ENCODE measurements at places on chromosomes 16 and 17.

DNA sequence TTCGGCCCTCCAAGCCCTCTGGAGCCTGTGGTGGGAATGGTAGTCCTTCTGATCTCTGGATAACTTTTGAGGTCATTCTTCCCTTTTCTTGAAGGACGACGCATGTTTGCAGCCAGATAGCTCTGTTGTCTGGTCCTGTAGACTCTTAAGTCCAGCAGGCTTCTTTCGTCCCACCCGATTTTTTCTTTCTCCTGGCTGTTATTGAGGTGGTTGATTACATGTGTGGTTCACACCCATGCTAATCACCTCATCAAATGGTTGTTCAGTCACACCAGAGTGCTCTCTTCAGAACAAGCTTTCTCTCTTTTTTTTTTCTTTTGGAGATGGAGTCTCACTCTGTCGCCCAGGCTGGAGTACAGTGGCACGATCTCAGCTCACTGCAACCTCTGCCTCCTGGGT is 30.6 kb downstream of the PIGL start:
- no peak for DNase-seq

GRCh38 chr17:71115669-71115972 is 946.3 kb downstream of the KCNJ2 start:
- no peak for DNase-seq

DNA sequence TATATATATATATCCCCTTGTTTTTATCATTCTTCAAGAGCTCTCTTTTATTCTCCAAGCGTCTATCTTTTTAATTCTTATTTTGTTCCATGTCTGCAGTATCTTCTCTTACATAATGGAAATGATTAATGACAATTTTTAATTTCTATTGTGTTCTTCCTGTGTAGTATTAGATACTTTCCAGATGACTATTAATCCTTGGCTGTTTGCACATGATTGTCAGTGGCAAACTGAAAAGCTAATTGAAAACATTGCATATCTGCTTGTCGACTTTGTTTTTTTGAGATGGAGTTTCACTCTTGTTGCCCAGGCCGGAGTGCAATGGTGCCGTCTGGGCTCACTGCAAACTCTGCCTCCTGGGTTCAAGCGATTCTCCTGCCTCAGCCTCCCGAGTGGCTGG is 124.7 kb downstream of the BCAS3 start:
- DNase-seq, result no peak

GRCh38 chr17:35467824-35468223 is 19.3 kb upstream of the SLFN13 start:
- no peak for DNase-seq

DNA sequence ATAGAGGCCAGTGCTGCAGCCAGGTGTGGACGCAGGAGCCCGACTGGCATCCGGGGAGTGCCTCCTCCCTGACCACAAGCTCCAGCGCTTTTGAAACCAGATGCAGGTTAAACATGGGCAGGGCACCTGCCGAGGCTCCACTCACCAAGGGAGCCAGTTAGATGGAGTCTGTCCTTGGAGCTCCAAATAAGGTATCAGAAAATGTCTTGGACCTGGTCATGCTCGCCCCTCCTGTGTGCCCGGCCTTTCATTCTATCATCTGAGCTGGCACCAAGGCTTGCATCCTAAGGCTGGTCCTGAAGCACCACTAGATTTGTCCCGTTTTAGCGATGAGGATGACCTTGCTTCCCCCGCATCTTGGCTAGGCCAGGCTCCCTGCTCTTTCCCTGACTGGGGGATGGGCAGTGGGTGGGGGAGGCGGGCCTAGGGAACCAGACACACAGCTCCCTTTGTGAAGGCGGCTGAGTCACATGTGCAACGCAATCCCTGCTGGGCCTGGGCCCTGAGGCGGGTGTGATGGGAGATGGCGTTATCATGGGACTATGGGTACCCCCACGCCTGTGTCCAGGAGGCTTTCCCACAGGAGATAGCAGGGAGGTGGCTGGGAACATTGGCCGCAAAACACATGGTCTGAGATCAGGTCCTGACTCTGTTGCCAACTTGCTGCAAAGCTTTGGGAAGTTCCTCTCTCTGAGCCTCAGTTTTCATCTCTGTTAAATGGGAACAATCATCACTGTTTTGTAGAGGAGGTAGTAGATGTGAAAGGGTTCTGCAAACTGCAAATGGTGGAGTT is 5.0 kb upstream of the ADGRG1 start:
- DNase-seq, result no peak

- DNase-seq, result no peak
Observed at GRCh38 chr17:40664582-40665333, at the start of gene KRT222. Gene KRT222, minus strand, starts transcription at chr17:40665177. Its CDS starts 78 bp downstream, at chr17:40665099.

DNA sequence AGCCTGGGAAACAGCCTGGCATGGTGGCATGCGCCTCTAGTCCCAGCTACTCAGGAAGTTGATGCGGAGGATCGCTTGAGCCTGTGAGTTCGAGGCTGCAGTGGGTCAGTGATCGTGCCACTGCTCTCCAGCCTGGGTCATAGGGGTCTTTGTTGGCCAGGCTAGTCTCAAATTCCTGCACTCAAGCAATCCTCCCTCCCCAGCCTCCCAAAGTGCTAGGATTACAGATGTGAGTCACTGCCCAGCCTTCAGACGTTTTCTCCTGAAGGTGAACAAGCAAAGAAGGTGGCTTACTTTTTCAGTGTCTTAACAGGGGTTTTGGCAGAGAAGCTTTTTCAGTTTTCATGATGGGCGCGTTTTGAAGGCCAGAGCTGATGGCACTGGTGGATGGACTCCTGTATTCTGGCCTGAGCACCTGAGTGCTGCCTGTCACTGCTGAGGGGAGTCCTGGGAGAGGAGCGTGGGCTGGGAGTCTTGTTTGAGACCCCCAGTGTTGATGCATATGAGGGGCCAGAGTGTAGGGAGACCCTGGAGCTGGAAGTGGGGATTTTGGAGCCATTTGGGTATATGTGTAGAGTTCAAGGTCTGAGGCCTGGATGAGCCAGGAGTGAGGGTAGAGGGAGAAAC is 41.4 kb downstream of the FOXK2 start:
- no peak for DNase-seq

DNA sequence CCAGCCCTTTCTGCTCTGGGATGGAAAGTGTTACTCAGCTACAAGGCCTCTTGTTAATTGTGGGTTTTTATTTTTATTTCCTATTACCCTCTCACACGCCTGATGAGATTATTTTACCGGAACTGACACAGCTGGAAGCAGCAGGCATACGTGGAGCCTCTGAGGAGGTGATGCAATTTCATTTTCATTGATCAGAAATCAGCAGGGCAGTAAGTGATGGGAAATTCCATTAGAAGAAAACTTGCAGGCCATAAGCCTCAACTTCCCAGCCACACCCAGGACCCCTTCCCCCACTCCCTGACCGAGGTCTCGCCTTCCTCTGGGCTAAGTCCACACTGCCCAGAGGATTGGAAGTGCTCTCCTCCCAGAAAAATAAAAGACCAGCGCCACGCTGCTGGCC is 69.7 kb downstream of the ZFHX3 start:
- no peak for DNase-seq

DNA sequence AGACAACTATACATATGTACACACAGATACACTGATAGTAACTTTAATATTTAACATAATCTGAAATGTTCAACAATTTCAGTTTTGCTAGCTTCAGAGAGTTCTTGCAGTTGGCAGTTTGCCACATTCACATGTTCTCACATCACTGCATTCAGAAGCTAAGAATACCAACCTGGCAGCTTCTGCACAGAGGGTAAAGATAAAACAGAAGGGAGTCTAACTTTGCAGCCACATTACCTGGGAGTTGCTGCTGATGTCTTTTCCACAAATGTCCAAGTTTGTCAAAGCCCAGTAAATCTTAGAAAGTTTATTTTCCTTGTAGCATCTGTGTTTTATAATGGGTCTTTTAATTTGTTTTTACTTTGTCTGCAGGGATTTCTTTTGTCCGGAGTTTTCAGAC is 332.0 kb downstream of the BCAS3 start:
- no peak for DNase-seq

- no peak for DNase-seq
Observed at GRCh38 chr16:80577485-80578280, 36.9 kb downstream of the DYNLRB2 start.

DNA sequence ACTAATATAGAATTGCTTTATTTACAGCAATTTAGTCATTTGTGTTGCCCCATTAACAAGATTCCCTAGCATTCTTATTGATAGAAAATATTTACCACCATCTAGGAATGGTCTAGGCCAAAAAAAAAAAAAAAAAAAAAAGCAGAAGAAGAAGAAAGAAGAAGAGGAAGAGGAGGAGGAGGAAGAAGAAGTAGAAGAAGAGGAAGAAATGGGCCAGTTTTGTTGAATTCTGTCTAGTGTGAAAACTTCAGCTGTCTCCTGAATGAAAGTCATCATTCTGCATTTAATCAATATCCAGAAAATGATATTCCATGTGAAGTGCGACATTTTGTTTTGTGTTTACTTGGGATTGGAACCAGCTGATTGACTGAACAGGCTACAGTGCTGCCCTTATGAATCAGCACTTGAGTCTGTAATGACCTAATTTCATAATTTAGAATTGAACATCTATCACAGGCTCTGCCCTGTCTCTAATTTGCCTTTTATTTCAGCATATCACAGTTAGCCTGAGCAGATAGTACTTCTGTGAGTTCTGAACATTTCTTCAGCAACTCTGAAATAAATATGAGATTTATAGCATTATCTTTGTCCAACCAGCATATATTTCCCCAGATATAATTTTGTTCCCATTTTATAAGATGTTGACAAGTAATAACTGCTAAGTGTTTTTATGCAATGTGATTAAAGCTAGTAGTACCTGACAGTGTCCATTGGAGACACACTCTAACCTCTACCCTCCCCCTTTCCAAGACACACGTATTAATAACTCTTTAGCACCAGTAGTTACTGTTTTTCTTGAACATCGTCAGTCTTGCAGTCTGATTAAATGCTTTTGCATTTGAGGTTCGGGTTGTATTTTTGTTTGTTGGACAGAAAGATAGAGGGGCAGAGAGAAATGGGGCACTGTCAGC is 5.9 kb downstream of the ANKFN1 start:
- no peak for DNase-seq

GRCh38 chr16:83953796-83954576 is 946 bp downstream of the OSGIN1 start:
- DNase-seq, result no peak

- no peak for DNase-seq
Observed at GRCh38 chr16:735982-736453, 4.8 kb downstream of the CIAO3 start.

- DNase-seq, result no peak
Observed at GRCh38 chr17:64400642-64401041, 10.0 kb upstream of the PECAM1 start.

DNA sequence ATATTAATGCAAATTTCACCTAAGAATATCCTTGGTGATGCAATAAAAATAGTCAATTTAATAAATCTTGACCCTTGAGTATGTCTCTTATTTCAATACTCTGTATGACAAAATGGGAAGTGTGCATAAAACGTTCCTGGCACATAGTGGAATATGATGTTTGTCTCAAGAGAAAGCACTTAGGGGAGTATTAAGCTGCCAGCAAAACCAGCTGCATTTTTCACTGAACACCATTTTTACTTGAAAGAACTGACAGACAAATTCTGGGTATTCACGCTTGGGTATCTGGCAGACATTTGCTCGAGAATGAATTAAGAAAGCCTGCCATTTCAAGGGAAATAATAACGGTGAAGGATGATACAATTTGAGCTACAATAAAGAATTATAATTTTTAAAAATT is 364.8 kb downstream of the SOX9 start:
- DNase-seq, result no peak

- no peak for DNase-seq
Observed at GRCh38 chr17:65550075-65550662, 11.3 kb downstream of the AXIN2 start.

DNA sequence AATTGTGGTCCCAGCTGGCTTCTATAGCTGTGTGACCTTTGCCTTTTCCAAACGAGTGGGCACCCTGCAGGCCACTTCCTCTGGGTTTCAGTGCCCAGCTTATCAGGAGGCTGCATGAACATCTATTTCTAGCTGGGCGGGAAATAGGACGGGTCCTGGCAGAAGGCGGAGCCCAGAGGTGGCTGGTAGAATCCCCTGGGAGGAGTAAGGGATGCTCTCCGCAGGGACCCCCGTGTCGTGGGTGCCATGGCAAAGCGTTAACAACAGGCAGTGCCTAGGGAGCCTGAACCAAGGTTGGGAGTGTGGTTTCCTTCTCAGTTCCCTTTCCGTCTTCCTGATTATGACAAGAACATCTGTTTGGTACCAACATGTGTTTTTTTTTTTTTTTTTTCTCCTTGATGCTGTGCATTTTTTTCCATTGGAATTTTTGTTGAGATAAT is 58.2 kb downstream of the PLCG2 start:
- DNase-seq, result no peak

All from gastrocnemius medialis (tissue), 4 donors.